ENCODE measurements at places on chromosomes 3 and 15. TPM values are rescaled to one million over a fixed set of nuclear protein-coding genes. Genes with fewer than 3 reads are reported as not detected.

GRCh38 chr3:53132347-53132746, 2.1 kb upstream of the RFT1 start:
- DNase-seq, result no peak

DNA sequence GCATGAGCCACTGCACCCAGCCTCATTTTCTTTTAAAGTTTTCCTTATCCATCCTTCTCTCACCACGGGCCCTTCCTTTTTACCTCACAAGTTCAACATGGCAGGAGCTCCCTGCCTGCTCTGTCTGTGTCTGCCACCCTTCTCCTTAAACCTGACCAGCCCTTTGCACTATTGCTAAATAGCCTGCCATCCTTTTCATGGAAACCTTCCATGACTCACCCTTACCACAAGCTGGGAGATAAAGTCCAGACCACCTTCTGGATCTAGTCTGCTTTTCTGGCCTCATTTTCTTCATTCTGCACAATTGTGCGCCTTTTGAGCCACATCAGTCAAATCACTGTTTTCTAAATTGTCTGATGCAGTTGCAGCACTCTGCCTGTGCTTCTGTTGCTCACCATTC, 8.9 kb downstream of the PARP14 start:
- no peak for DNase-seq

The MINAR1 gene
- polyA plus RNA-seq, result 1.1 TPM

- no peak for DNase-seq
Observed at GRCh38 chr15:40932649-40933516, 3.7 kb downstream of the DLL4 start.

The CHRM5 gene
- polyA plus RNA-seq, result 0.29 TPM
